ENCODE measurements at places on chromosomes 2 and 18. TPM values are rescaled to one million over a fixed set of nuclear protein-coding genes. Genes with fewer than 3 reads are reported as not detected.

GRCh38 chr2:112726487-112727190 lies 5.8 kb downstream of the NT5DC4 start:
- peak; percentile 97 for DNase-seq

RTP5 gene
- total RNA-seq = 0.07 TPM

NEU2 gene
- not detected for total RNA-seq

- no peak for DNase-seq
These were observed 932.3 kb upstream of the ACVR2A start for GRCh38 chr2:146912536-146912935.

- no peak for DNase-seq
These were observed 265.1 kb upstream of the OSR1 start for GRCh38 chr2:19623488-19623887.

DNA sequence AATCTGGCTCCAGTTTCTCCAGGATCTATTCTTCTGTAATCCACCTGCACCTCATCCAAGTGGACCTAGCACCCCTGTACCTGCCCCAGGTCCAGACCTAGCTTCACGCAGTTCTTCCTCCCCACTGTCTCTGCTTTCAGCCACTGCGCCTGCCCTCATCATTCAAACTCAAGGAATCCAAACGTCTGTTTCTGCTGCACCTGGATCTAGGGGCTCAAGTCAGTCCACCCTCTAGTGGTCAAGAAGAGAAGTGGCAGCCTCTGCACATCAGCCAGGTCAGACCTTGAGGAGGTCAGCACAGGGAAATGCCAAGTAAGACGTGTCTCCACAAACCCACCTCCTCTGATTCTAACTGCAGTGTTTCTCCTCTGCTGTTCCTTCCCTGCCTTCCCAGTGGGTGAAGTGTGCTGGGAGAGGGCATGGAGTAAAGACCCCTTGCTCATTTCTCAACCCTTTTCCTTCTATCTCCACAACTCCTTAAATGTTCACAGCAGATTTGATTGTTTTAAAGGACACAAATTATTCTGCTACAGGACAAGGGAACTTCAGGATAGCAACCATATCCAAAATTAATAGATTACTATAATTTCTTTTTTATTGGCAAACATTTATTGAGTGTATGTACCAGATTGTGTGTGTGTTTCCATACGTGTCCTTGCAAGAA lies 8.6 kb upstream of the RNF152 start:
- DNase-seq = peak; percentile 79

GALNT14 gene
- 0.33 TPM for total RNA-seq

ARL5A gene
- total RNA-seq = 77.5 TPM

DNA sequence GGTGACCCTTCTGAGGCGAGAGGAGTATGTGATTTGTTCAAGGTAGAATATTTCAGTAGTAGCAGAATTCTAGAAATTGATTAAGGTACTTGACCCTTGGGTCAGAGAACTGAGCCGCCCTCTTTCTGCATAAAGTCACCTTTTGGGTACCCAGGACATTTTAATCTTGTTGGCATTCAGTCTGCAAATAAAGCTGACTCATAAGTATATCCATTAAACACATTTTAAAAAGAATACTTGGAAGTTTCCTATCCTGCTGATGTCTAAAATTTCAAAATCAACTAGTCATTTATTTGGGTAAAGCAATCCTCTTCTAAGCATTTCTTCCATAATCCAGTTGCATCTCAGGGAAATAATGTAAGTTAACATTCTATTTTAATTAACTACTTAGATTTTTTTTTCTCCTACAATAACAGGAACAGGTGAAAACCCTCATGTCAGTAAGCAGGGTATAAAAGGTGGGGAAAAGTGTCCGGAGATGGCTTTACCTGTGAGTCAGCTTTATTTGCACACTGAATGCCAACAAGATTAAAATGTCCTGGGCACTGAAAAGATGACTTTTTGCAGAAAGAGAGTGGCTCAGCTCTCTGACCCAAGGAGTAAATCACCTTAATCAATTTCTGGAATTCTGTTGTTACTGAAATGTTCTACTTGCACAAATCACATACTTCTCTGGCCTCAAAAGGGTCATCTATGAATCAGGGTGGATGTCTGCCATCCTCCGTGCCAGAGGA lies 78.7 kb upstream of the ITGA6 start:
- no peak for DNase-seq

DNA sequence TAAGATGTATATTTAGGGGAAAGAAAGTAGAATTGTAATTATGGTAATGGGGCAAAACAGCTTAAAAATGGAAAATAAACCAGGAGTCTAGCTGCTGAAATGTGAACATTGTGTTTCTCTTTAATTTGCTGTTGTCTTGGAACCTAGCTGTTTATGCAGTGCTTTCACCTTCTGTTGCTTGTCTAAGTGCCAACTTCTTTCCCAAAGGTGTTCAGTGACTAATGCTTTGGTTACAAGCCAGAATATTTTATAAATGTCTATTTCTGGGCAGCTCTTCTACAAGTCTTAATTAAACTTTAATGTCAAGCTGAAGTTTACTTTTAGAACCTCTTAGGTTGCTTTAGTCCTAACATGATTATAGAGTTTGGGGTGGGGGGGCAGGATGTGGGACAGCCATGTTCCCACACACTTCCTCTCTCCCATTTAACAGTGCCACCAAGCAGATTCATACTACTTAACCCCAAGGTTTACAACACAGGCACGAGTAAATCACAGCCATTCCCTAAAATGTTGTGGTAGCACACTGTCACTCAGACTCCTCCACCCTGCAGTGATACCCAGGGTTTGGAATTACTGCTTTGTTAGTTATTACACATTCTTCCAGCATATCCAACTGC lies 60.6 kb downstream of the ITGA4 start:
- no peak for DNase-seq

AQP12B gene
- total RNA-seq = not detected

TTN gene
- 2.8 TPM for total RNA-seq

- DNase-seq = no peak
These were observed 258.8 kb downstream of the ZNF407 start for GRCh38 chr18:74856434-74856833.

DSC2 gene
- not detected for total RNA-seq

DNA sequence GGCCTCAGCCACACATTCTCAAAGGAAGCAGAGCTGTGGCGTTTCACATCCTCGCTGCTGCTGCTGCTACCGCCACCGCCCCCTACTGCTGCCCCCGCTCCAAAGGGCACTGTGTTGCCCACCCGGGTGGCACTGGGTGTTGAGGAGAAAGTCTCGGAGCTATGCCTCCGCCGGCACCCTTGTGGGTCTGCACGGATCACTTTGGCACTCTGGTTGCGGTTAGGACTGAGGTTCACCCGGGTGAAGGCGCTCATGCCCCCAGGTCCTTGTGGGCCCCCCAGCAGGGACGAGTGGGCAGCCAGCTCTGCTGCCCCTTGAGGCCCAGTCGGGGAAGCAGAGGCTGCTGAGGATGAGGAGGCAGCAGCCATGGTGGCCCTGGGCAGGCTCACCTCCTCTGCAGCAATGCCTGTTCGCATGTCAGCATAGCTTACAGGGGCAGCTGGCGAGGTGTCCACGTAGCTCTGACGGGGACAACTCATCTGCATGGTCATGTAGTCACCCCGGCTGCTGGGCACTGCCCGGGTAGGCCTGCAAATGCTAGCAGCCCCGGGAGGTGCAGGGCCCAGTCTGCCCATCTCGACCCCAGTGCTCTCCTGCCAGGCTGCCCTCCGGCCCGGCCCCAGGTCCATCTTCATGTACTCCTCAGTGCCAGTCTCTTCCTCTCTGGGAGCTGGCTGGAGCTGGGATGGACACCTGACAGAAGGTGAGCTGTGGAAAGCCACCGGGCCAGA lies 4.2 kb downstream of the IRS1 start:
- DNase-seq = no peak

DNA sequence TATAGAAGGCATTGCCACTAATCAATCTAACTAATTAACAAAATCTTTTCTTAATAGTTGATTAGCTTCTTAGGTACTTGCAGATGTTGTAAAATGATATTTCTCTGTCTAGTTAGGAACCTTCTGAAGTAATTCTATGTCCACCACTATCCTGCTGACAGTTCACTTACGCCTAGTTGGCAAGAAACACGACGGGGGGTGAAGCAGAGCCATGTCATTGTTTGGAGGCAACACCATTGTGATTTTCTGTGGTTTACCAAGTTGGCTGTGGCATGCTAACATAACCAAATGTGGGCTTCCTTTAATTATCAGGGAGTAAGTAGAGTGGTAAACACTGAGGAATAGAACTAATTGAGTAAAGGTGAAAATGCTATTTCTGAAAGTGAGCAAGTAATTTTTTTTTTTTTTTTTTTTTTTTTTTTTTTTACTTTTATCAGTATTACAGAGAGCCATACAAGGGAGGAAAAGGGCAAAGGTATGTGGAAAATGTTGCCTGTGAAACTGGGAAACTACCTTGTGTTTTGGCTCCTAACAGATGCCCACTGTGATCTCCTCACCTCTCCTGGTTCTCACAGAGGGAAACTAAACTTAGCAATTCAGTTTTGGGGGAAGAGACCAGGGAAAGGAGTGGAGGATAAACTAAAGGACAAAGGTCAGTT lies 126.8 kb downstream of the MEIS1 start:
- DNase-seq = no peak

DNA sequence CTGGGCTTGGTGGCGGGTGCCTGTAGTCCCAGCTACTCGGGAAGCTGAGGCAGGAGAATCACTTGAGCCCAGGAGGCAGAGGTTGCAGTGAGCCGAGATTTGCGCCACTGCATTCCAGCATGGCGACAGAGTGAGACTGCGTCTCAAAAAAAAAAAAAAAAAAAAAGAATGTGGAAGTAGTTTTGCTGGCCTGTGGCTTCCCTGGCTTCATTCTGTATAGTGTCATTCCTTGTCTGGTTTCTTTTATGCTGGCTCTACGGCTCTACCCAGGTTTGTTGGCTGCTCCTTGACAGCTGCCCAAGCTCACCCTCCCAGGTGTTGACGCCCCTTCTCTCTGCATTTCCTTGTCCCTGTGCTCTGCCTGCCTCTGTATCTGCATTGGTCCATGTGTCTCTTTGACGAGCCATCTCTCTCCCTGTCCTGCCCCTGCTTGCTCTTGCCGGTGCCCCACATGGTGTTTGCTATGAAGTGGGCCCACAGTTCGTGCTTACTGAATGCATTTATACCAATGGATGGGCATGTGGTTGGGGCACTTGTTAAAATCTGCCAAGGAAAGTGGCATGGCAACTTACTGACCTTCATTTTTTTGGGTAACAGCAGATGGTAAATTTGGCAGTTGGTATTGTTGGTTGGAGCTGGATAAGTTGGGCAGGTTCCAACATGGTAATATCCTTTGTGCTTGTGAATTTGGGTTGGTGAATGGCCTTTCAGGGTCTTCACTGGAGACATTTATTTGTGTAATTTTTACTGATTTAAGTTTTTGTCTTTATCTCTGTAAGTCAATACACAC lies 113.9 kb downstream of the MAP4K4 start:
- no peak for DNase-seq

DNA sequence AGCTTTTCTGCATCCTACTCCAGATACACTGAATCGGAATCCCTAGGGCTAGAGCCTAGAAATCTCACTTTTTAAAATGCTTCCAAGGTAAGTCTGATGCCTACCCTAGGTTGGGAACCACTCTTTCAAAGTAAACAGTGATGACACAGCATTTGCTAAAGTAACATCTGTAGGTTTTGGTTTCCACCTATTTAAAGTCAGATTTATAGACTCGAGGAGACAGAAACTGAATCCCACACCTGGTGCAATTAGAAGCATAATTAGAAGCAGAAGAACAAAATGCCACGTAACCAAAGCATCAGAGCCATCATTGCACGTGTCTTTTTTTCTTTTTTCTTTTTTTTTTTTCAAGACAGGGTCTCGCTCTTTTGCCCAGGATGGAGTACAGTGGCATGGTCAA lies 40.9 kb downstream of the PDK1 start:
- DNase-seq = no peak

INO80C gene
- 34.7 TPM for total RNA-seq

DNA sequence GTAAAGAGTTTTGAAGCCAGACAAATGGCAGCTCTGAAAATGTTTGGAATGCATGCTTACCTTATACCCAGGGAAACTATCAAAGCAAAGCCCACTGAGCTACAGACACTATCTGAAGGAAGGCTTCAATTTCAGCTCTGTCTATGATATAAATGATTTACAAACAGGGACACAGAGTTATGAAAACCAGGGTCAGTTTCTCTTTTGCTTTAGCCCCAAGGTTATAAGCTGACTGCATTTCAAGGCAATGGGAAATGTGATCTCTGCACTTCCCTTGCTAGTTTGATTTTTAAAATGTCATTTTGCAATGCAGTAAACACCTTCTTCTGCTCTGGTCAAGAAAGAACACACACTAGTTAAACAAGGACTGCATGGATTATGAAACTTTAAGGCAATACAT lies 65.2 kb upstream of the CCDC195 start:
- DNase-seq = no peak

KYNU gene
- not detected for total RNA-seq

GRCh38 chr18:48539406-48540250 lies 797 bp downstream of the CTIF start:
- peak; percentile 74 for DNase-seq

- no peak for DNase-seq
These were observed 110.0 kb downstream of the OSBPL6 start for GRCh38 chr2:178304333-178304732.

GRCh38 chr18:75377926-75378325 lies 49.6 kb downstream of the SMIM21 start:
- DNase-seq = no peak

DNA sequence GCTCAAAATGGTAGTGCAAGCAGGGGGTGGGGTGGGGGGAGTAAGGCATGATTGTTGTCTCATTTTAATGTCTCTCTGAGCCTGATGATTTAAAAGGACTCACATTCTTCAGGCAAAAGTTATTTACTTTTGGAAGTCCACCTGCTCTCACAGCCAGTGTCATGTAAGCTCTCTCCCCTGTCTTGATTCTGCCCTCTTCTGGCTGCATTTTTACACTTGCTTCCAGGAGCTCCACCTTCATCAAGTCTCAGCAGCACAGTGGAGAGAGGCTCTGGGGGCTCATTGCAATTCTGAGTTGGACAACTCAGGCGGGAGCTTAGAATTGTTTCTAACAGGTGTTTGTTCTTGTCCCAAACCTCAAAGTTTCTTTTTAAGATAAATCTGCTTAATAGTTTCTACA lies 39.2 kb downstream of the GNAL start:
- no peak for DNase-seq

STK25 gene
- 145 TPM for total RNA-seq

CNGA3 gene
- not detected for total RNA-seq

GRCh38 chr2:142270990-142271389 lies 140.2 kb upstream of the LRP1B start:
- no peak for DNase-seq

DNA sequence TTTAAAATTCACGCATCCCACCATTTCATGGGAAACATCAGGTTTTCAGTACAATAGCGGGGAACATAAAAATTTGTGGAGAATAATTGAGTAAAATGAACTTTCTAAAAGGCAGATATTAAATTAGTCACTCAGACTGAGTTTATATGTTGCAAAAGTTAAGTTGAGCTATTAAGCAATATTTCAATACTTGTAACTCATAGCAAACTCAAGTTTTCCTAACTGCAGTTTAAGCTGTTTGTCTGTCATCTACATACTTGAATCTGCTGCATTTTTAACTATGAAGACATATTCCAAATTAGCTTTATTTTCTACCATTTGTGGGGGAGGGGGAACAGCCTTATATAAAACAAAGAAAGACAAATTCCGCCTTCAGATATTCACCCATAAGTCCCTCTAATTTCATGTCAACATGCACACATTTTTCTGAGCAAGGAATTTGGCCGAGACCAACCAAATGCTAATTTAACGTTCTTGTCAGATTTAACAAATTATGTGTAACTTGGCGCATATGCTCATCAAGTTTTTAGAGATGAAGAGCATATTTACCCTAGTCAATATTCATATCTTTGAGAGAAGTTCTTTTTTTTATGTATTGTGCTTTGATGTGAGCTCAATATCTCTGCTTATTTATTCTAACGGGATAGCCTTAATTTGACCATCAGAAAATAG lies 462.9 kb downstream of the TXNL1 start:
- DNase-seq = no peak
